Epithelial cell of alveolus of lung (primary cell): ENCODE measurements at places on chromosomes 6 and 20. TPM values are rescaled to one million over a fixed set of nuclear protein-coding genes. Genes with fewer than 3 reads are reported as not detected.

The SLPI gene
- 4.9 TPM in 1 of 2 replicates, not detected in the other for total RNA-seq

The BTN1A1 gene
- not detected in 2 replicates for total RNA-seq

The TTK gene
- total RNA-seq, result 11.4 and 22.0 TPM in 2 replicates

The TOX2 gene
- 50.7 and 78.0 TPM in 2 replicates for total RNA-seq

The OR12D3 gene
- not detected in 2 replicates for total RNA-seq

The NR2E1 gene
- total RNA-seq, result not detected in 2 replicates

The GPR6 gene
- total RNA-seq, result not detected in 2 replicates

The RNF39 gene
- total RNA-seq, result not detected in 2 replicates

The ULBP3 gene
- 4.7 and 6.5 TPM in 2 replicates for total RNA-seq

The SDC4 gene
- total RNA-seq, result 54.1 and 176 TPM in 2 replicates

The PSMB9 gene
- 7.8 and 43.2 TPM in 2 replicates for total RNA-seq

The GABRR1 gene
- not detected in 2 replicates for total RNA-seq

The TREM1 gene
- 1.2 and 8.7 TPM in 2 replicates for total RNA-seq

The SLC22A2 gene
- not detected in 2 replicates for total RNA-seq

The SLC12A5 gene
- 0.08 TPM in 1 of 2 replicates, not detected in the other for total RNA-seq

The MEI4 gene
- not detected in 2 replicates for total RNA-seq

The TMC2 gene
- total RNA-seq, result not detected in 2 replicates

The TRIM10 gene
- not detected in 2 replicates for total RNA-seq

The ARFGEF3 gene
- 0.08 and 0.39 TPM in 2 replicates for total RNA-seq

The HLA-DQB1 gene
- 0.13 and 0.32 TPM in 2 replicates for total RNA-seq

The GMPR gene
- 3.4 and 8.2 TPM in 2 replicates for total RNA-seq

The CD24 gene
- total RNA-seq, result 6.5 and 32.8 TPM in 2 replicates

The ADGRF5 gene
- total RNA-seq, result 1.2 and 3.2 TPM in 2 replicates

The SSTR4 gene
- total RNA-seq, result not detected in 2 replicates

The TSBP1 gene
- total RNA-seq, result not detected in 2 replicates

The OOEP gene
- 0.78 TPM in 1 of 2 replicates, not detected in the other for total RNA-seq

The RAB44 gene
- total RNA-seq, result 0.13 and 0.40 TPM in 2 replicates

The AIF1 gene
- total RNA-seq, result not detected in 2 replicates

The VIP gene
- total RNA-seq, result not detected in 2 replicates

The SNX3 gene
- total RNA-seq, result 128 and 223 TPM in 2 replicates

The TFAP2D gene
- not detected in 2 replicates for total RNA-seq
